CD8-positive, alpha-beta T cell (primary cell): ENCODE measurements at places on chromosomes 2 and 18.

DNA sequence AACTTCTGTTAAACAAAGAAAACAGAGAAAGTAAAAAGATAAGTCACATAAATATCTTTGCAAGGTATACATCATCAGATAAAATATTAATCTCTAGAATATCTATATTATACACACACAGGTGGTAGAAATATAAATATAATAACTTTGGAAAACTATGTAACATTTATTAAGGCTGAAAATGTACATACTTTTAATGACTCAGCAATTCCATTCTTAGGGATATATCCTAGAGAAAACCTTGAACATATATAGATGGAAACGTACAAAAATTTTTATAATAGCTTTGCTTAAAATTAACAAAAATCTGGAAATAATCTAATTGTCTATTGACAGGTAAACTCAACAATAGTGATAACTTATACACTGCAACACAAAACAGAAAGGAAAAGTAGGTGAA is 381.3 kb downstream of the GPD2 start:
- no peak for DNase-seq

- DNase-seq: peak; percentile 24
Observed at GRCh38 chr2:15300624-15301573, 260.2 kb downstream of the NBAS start.

- no peak for DNase-seq
Observed at GRCh38 chr18:70181015-70181414, 24.5 kb downstream of the RTTN start.

DNA sequence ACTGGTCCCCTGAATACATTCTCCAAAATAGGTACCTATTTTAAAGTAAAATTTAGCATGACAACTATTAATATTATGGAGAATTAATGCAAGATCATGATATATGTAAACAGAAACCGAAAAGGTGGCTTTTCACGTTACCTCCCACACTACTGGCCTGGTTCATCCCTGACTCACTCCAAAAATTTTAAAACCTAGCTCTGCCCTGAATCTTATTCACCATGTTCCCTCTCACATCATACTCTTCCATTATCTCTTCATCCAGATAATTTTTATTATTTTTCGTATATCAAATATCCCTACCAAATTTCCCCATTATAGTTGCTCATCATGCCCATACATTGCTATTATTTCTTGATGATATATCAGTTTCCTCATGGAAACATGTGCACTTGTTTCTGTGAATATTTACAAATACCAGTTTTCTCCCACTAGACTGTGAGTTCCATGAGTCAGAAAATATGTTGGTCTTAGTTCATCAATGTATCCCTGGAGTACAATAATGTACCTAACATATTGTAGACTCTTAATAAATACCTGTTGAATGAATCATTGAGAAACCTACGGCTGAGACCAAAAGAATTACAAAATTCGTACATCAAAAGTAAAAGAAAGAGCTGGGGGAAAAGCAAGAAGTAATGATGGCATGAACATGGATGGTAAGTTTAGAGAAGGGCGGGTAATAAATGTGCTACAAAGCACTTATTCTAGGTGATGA is 360.1 kb upstream of the CHAC2 start:
- DNase-seq: no peak

GRCh38 chr2:220281771-220282170 is 654.3 kb downstream of the SLC4A3 start:
- DNase-seq: no peak

- DNase-seq: no peak
Observed at GRCh38 chr2:98914713-98915580, 21.1 kb downstream of the CRACDL start.

- no peak for DNase-seq
Observed at GRCh38 chr2:69459936-69460335, 22.7 kb upstream of the NFU1 start.

DNA sequence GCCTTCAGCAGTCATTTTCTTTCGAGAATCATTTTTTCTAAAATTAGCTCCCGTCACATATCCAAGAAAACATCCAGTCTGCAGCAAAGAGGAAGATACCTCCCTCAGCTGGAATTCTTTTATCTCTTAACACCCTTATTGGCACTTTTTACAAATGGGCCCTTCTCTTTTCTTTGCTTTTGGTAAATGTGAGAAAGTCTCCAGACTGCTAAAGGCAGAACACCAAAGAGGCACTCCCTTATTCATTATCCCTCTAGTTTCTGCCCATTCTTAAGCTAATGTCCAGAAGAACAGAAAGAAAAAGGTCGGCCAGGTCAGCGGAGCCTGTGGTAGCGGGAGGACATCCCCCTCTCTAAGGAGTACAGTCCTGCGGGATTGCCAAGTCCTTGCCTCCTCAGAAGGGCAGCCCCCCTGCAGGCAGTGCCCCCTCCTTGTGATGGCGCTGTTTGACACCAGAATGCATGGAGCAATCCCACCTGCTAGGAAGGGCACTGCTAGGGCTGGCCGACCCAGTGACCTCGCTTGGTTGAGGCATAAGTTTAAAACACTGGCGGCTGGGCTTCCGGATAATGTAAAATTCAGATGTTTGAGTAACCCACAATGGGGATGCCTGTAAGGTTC is 34.0 kb downstream of the ST6GAL2 start:
- no peak for DNase-seq

- DNase-seq: no peak
Observed at GRCh38 chr2:231015926-231016325, 20.0 kb downstream of the SPATA3 start.

DNA sequence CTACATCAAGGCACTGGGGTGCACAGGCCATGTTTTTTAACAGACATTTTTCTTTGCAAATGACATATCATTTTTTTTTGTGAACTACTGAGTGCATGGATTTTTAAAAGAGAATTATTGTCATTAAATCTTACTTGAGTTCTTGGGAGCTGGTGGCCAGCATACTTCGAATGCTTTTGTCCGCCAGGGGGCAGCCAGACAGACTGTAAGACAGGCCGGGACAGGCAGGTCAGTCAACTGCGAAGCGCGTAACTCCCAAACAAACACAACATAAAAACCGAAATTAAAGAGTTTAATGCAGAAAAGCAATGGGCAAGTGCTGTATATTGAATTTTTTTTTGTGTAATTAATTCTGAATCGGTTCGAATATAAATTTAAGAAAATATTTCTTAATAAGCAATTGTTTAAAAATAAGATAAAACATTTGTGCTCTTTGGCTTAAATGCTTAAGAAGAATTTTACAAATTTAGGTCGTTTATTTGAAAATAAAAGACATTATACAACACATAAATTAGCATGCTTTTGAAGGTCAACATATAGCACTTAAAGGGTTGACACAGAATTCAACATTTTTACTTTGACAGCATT is 142.2 kb upstream of the PXDN start:
- DNase-seq: peak; percentile 16
